ENCODE measurements at places on chromosomes 7 and 10. TPM values are rescaled to one million over a fixed set of nuclear protein-coding genes. Genes with fewer than 3 reads are reported as not detected.

GPR22 gene
- not detected for total RNA-seq

DNA sequence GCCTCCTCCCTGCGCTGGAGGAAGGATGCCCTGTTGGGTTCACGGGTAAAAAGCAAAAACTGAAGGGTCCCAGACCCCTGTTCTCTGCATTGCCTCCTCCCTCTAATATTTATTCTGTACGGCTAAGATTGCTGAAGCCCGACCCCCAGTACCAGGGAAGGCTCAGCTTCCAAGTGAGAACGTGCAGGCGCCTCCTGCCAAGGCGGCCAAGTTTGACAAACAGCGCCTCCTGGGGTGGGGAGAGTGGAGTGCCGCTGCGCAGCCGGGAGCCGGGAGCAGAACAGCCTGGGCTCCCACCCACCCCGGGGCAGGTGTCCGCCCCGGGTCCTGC lies 4.7 kb upstream of the EBF3 start:
- no peak for DNase-seq

IRF5 gene
- total RNA-seq = 0.61 TPM

- no peak for DNase-seq
Observed at GRCh38 chr7:50703654-50704053, 79.0 kb downstream of the GRB10 start.

GRCh38 chr10:11208908-11209829 lies 191.5 kb downstream of the CELF2 start:
- peak; percentile 47 for DNase-seq

SORBS1 gene
- total RNA-seq = 3.9 TPM

DNA sequence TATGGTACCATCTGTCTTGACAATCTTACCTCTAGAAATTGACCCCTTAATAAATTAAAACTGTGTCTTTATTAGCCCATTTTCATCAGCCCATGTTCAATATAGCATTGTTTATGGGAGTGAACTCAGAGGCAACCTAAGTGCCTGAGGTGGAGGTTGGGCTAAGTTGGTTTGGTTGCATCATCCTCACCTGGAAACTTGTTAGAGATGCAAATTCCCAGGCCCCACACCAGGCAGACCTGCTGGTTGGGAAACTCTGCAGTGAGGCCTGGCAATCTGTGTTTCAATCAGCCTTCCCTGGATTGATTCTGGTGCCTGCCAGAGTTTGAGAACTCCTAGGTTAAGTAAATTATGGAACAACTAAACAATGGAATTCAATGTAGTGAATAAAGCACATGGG lies 9.4 kb upstream of the FAM170B start:
- DNase-seq = no peak

DNA sequence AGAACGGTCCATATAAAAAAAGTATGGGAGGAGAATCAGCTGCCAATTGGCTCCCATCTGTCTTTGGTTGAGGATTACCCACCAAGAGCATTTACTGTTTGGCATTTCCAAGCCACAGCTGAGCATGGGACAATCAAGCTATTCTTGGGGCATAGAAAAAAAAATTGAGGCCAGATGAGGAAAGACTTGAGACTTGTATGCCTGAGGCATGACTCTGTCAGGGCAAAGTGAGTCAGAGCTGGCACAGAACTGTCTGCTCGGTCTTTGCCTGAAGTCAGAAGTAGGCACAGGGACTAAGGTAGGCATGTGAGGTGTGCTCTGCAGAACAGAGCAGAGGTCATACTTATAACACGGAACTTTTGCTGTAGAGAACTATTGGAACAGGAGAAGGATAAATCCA lies 126.5 kb upstream of the CHRM2 start:
- DNase-seq = no peak

DNA sequence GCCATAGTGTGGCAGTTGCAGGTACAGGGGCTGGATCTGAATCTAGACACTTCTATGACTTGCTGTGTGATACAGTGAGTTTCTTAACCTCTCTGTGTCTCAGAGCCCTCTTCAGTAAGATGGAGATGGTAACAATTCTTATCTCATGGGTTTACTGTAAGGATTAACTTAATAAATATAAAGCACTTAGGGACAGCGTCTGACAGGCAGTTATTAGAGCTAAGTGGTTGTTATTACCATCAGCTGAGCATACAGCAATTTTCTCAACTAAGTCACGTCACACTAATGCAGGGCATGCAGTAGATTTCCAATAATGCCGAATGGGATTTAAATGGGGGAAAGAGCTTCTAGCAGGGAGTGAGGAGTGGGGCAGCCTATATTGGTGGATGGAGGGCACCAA lies 162.6 kb downstream of the SH2D4B start:
- no peak for DNase-seq

DNA sequence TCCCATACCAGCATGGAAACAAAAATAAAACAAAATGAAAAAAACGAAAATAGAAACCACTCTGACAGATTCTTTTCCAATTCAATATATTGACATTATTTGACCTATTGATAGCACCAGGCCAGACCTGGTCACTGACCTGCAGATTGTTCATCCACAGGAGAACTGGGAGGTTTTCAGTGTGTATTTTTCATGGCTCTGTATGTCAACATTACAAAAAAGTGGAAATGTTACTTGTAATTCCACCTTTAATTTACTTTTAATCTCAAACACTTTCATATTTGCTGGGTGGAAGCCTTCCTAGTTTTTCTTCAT lies 2.9 kb downstream of the HKDC1 start:
- no peak for DNase-seq

- no peak for DNase-seq
Observed at GRCh38 chr7:7808156-7808555, 89.7 kb upstream of the RPA3 start.

SH3PXD2A gene
- 7.6 TPM for total RNA-seq

NSUN5 gene
- total RNA-seq = 39.8 TPM

DNA sequence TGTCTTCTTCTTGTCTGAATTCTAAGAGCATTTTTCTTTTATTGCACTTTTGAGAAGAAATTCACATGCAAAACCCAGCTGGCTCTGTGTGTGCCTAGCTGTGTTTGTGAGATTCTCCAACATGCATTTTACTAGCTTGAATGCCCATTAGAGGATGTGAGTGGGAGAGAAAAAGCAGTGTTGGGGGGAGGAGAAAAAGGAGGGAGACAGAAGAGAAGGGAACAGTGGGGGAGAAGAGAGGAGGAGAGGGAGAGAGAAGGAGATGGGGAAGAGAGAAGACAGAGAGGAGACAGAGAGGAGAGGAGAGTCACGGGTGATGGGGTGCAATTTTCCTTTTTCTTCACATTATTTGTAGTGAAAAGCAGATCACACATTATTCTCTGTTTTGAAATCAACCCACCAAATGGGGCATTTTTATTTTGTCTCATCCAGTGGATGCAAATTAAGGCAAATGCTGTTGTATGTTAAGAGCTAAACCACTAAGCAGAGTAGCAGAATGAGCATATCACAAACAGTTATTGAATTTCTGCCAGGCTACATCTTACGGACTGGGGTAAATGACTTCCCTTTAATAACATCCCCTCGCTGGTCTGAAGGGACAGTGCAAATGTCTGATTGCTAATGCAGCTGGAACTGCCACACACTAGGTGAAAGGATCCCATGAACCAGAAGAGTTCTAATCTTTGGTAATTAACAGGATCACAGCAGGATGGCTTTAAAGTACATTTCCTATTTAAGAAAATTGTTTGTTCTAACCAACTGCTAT lies 849 bp downstream of the LRRN3 start:
- no peak for DNase-seq

GIMAP2 gene
- total RNA-seq = 58.4 TPM

DNA sequence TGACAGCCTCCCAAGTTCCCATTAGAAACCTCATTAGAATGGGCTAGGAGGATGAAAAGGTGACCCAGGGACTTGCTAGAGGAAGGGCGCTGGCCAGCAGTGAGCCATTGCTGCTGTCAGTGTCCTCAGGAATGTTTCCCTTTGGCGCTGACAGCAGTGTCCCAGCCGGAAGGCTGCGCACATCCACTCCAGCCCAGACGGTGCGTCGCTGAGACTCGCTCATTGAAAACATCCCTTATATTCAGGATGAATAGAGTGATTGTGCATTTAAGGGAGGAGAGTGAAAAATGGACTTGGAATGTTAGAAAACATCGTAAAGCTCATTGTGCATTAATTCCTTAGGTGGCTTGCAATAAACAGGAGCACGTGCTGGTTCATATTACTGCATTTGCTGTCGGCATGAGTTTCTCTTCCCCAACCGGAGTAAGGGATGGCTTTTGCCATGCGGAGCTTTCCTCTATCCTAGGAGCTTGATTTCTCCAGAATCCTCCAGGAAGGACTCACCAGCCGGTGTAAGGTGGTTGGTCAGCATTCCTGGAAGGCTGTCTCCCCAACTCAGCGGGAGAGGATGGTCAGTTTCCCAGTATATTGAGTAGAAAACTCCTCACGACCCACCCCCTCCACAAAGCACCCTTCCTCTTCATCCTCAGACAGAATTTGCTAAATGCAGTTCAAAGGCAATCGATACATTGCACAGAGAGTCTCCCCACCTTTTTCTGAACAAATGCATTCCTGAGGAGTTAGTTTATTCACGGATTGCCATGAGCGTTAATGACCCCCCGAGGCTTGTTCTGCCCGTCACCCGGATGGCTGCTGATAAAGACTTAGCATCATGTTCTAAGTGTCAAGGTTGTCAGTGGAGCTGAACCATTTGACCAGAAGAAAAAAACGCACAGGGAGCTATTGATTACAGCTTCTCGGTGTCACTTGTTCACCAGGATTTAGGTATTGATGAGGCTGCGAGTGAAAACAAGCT lies 201.8 kb downstream of the EBF3 start:
- no peak for DNase-seq

DNA sequence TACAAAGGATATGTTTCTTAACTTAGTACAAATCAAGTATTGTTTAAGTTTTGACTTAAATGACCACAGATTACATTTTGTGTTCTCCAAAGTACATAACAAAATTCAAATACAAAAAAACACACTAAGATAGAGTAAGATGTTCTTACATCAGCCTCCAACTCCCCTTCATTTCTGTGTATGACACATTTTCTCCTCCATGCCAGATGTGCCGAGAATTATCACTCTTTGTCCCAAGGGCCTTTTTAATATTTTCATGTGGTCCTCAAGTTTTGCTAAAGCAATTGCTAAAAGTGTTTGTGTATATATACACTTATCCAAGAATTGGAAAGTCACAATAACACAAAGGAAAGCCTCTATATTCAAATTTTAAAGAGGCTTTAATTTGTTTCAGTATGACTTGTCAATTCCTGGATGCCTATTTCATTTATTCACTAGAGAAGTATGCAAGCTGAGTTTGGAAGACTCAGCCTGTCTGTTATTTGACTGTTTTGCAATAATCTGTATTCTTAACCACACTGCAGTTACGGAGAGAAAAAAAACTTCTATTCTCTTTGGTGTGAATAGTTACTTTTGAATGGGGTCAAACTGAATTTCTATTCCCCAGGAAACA lies 586.4 kb upstream of the SEMA3D start:
- no peak for DNase-seq

SEMA4G gene
- total RNA-seq = 0.35 TPM

RBM20 gene
- total RNA-seq = 1.7 TPM

GRCh38 chr10:124266468-124267230 lies 152.1 kb downstream of the OAT start:
- DNase-seq = no peak

PVRIG gene
- total RNA-seq = 34.6 TPM

VWDE gene
- 0.43 TPM for total RNA-seq
